Colonic mucosa (tissue), 4 donors: ENCODE measurements at places on chromosomes 1 and 21. TPM values are rescaled to one million over a fixed set of nuclear protein-coding genes. Genes with fewer than 3 reads are reported as not detected.

- no peak for DNase-seq
Observed at GRCh38 chr1:37234941-37235418, 200.7 kb upstream of the GRIK3 start.

DNA sequence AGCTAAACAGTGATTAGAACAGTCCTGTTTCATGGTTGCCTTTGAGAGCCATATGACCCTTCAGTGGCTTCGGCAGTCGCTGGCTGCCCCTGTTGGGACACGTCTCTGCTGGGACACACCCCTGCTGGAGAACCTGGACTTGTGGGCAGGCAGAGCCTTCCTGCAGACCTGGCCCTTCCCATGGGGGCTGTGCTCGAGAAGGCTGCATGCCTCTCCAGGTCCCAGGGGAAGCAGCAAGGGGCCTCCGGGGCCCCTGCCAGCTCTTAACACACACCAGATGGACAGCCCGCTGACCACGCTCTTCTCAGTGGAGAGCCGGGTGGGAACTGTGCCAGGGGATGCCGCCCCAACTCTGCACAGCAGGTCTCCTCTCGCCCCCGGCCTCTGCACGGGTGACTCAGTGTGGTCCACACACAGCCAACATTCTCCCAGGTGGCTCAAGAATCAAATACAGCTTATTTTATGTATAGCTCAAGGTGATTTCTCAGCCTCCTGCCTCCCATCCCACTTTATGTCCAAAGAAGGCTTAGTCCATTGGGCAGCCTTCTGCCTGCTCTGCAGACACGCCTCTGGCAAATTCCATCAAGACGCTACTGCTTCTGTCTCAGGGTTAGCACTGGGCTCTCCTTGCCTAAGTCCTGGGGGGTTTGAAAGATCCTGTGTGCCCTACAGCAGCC is 450.8 kb downstream of the KIF26B start:
- no peak for DNase-seq

DNA sequence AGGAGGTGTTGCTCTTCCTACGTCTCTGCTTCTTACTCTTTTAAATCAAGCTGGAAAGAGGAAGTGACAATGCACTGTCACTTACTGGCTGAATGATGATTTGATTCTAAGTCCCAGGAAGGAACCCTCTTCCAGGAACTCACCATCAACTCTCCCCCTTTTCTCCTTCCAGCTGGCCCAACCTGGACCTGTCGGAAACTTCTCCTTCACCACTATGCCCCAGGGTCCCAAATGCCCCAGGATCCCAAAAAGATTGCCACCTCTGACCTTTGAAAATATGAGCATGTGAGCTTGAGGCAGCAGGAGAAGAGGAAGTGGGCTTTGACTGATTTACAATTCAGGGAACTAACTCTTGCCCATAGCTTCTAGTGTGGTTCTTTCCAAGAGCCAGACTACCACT is 5.3 kb upstream of the ADAMTS5 start:
- no peak for DNase-seq

GABRD gene
- 0.15 TPM for total RNA-seq

EYA3 gene
- total RNA-seq: 27.6 TPM

PYHIN1 gene
- total RNA-seq: 0.86 TPM
